KG1 (cell line): ENCODE measurements at places on chromosomes 7 and 10.

DNA sequence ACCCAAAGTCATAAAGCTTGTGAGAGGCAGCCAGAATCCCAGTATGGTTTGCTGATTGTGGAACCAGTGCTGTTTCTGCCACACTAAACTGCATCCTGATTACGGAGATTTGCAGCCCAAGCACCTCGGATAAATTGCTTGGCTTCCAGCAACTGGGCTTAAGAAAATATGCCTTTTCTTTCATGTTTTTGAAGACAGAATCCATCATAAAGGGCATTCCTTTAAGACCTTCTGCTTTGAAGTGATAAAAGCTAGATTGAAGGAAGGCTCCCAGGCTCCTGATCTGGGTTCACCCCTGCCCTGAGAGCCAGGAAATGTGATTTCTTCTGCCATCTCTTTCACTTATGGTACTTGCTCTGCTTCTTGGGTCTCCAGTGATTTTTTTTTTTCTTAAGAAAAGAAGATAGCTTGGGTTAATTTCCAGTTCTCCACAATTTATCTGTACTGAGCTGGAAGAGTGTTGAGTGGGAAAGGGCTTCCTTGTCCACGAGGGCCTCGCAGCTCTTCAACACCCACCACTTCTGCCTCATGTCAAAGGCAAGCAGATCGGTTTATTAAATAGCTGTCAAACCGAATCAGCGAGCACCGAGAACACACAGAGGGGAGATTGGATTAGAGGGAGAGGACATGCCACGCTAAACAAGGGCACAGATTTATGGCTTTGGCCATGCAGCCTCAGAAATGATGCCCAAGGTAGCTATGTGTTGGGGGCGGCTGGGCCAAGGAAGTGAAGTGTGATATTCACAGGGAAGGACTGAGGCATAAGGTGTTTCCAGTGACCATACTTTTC lies 94.9 kb upstream of the TBX20 start:
- DNase-seq: no peak

DNA sequence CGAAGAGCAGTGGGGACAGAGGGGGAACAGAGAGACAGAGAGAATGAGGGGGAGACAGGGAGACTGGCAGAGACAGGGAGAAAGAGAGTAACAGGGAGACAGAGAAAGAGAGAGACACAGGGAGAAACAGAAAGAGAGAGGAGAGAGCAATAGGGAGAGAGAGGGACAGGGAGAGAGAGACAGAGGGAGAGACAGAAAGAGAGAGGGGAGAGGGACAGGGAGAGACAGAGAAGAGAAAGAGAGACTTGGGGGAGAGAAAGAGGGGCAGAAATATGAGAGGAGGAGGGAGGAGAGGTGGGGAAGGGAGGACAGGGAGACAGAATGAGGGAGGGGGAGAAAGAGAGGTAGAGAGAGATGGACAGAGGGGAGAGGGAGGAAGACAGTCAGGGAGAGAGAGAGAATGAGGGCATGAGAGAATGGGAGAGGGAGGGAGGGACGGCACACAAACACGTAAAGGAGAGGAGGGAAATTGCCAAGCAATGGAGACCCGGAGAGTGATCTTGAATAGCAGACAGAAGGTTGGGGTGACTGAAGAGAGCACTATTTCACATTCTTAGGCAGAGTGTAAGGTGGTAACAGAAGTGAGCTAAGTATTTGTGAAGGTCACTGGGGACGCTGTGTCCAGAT lies 33.3 kb upstream of the KCNMA1 start:
- no peak for DNase-seq

DNA sequence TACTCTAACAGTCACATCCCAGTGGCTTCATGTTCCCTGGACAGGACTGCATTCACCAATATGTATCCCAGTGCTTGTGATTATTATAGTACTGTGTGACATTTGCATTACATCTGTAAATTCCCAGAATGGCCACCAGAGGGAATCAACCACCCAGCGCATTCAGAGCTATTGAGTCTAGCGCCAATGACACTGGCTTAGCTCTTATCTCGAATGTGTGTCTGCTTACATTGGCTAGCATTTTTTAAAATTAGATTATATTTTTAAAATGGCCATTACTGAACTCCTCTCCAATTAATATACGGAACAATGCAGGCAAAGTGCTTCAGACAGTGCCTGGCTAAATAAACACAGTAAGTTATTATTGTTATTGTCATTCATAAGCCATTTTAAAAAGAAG lies 36.3 kb downstream of the TRIL start:
- DNase-seq: peak; percentile 34

GRCh38 chr7:50196719-50197118 lies 103.7 kb upstream of the ZPBP start:
- DNase-seq: no peak

- no peak for DNase-seq
Observed at GRCh38 chr10:123266971-123267370, 112.8 kb downstream of the BUB3 start.

DNA sequence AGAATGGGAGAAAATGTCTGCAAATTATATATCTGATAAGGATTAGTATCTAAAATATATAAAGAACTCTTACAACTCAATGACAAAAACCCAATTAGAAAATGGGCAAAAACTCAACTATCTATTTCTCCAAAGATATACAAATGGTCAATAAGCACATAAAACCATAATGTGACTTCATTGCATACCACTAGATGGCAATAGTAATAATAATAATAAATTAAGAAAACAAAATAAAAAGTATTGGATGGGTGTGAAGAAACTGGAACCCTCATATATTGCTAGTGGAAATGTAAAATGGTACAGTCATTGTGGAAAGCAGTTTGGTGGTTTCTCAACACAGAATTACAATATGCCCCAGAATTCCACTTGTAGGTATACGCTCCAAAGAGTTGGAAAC lies 98.8 kb downstream of the VIPR2 start:
- DNase-seq: no peak

DNA sequence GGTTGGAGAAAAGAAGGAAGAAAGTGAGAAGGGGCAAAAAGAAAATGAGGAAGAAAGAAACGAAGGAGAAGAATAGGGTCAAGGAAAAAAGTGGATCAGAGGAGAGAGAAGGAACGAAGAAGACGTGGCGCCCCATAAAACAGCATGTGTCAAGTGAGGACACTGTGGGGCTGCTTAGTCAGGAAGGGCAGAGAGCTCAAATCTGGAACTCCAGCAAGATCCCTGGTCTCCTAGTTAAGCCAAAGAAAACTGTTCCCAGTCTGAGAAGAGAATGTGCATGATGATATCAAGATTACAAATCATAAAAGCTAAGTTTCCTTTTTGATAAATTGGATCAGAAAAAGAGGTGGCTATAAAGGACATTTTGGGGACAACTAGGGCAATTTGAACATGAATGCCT lies 33.0 kb downstream of the CREB3L2 start:
- no peak for DNase-seq

GRCh38 chr7:153006911-153007310 lies 247.4 kb downstream of the ACTR3B start:
- no peak for DNase-seq

DNA sequence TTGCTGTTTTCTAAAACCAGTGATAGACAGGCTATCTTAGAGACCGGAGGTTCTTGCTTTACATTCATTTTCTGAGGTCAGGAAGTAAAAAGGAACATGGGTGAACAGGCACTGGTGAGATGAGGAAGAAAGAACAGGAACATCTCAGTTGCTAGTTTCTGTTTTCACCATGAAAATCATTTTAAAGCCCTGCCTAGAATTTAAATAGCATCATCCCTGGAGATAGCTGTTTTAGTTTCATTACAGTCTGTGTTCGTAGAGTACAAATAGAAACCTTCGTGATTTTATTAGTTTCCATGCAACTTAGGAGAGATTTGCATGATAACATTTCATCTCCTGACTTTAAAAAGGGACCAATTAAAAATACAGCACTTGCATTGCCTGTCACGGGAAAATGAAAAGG lies 14.7 kb downstream of the KCNMA1 start:
- DNase-seq: peak; percentile 16

DNA sequence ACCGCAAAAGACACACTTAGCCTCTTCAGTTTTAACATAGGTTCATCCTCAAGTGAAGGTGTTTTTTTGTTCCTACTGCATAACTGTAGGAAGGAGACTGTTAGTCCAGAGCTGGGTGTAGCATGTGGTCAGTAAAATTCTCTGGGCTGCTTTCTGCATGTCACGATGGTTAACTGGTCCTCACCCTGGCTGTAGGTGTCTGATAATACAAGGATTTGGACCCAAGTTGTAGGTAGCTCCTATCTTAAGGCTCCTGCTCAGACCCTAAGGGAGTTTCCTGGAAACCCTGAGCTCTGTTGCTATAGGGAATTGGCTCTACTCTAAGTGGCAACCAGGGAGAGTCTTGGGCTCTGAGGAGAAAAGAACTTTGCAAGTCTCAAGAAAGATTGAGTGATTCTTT lies 112.9 kb downstream of the SAMD9 start:
- no peak for DNase-seq

- DNase-seq: no peak
Observed at GRCh38 chr7:17421941-17422340, 123.5 kb downstream of the AHR start.

GRCh38 chr7:3310884-3311283 lies 9.8 kb downstream of the SDK1 start:
- no peak for DNase-seq

GRCh38 chr10:99993701-99994689 lies 15.8 kb downstream of the DNMBP start:
- peak; percentile 69 for DNase-seq

DNA sequence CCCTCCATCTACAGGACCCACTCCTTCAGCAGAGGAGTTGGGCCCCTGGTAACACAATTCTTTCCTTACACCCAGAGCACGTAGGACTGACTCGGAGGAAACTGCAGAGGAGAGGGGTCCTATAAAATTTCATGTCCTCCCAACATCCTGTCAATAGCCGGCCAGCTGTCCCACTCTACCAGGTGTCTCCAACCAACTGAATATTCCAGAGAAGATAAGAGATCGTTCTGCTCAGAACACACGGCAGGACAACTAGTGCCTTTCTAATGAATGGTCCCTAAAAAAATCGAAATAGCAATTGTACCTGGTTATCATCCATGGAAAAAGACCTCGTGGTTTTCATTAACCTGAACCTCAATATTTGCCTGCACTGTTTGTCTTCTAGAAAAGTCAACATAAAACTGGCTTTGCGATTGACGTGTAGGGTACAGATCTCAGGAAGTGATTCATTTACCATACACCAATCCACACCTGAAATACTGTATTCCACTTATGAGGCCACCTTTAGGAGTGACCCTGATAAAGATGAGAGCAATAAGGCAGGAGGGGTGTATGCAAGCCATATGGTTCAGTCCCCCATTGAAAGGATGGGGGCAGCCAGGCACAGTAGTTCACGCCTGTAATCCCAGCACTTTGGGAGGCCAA lies 111.7 kb downstream of the PARP12 start:
- no peak for DNase-seq

DNA sequence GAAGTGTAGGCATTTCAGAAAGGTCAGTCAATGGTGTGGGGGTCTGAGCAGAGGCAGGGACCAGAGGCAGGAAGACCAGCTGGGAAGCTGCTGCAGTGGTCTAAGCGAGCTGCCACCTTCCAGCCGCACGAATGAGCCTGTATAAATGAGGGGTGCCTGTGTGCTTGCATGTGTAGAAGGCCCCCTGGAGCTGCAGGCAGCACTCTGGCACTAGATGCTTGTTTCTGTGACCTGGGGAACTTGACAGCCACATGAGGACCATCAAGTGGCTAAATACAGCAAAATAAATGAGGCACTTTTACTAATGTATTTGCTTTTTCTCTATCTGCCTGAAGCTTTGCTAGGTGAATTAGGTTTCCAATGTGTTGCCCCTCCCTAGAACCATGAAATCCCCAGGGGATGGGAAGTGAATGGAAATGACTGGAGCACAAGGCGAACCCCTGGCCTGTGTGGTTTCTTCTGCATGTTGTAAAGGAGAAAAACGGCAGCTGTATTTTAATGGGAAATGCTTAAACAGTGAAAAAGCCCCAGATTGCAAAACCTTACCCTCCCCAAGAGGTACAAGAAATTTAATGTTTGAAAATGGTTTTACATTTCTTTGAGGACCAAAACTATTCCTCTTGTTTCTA lies 57.7 kb downstream of the PYROXD2 start:
- no peak for DNase-seq

DNA sequence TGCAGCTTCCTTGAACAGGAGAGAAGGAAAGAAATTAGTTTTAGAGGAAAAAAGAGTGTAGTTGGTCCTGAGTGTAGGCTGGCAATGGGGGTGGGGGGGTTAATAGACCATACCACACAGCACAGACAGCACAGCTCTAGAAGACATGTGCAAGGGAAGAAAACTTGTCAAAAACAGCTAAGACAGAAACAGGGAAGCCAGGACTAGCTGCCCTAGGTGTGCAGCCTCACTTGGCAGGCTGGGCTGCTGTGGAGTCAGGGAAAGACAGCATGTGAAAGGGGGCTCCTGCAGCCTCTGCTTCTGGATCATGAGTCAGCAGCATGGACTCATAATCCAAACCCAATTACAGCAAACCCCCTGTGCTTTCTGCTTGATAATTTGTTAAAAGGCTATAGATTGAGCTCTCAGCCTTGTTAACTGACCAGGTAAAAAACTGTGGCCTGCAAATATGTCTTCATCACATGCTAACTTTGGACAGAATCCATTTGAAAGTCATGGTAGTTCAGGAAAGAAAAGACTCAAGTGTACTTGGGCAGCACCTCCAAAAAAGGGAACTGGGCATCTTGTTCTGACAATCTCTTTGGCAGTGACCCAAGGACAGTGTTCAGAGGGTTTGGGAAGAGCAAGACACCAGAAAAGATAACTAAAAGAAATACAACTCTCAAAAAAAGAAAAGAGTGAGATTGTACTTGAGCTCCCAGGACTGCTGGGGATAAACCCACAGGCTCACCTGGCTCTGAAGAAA lies 142.2 kb upstream of the VWC2 start:
- DNase-seq: no peak

GRCh38 chr7:20906801-20907453 lies 120.2 kb upstream of the SP8 start:
- DNase-seq: no peak

DNA sequence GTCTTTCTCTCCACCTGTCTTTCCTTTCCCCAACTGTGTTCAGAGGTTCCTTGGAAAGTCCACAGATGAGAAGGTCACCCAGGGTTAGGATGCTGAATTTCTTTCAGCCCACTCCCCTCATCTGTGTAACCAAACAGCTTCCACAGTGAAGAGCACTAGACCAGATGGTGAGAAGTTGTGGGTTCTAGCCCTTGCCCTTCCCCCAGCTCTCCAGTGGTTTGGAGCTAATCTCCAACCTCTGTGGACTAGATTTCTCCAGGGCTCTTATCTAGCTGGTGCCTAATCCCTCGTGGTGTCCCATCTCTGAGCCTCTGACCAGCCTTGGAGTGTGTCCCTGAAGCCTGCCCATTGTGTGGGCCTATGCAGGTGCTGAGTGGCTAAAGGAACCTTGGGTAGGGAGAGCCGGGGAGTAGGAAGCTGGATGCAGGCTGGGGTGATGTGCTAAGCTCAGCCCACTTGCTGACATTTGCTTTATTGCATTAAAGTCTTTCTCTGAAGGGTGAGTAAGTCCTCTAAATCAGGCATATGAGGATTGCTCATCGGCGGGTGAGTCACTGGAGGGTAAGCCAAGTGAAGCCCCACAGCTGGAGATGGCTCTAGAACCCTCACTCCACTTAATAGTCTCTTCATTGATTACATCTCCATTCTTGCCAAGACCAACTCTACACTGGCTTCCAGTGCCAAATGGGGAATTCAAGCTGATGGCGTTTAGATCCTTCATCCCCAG lies 14.9 kb downstream of the DUSP5 start:
- no peak for DNase-seq
